ENCODE measurements at places on chromosomes 7 and 10.

DNA sequence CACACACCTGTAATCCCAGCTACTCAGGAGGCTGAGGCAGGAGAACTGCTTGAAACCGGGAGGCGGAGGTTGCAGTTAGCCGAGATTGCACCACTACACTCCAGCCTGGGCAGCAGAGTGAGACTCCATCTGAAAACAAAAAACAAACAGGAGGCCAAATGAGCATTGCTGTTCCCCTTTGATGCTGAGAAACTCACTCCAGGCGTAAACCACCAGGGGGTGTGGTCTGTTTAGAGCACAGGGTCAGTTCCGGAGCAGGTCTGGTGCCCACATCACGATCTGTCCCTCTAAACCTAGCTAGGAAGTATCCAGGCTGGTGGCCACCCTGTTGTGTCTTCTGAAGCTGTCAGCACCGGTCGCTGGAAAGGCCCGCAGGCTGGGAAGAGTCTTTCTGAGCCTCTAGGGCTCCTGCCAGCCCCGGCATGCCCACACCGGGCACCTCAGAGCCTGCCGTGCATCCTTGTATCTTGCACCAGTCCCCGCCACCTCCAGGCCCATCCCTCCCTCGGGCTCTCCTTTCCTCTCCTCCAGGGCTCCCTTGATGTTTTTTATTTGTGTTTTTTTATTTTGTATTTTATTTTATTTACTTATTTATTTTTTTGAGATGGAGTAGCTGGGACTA, 66.3 kb upstream of the SH2B2 start:
- DNase-seq, result no peak

DNA sequence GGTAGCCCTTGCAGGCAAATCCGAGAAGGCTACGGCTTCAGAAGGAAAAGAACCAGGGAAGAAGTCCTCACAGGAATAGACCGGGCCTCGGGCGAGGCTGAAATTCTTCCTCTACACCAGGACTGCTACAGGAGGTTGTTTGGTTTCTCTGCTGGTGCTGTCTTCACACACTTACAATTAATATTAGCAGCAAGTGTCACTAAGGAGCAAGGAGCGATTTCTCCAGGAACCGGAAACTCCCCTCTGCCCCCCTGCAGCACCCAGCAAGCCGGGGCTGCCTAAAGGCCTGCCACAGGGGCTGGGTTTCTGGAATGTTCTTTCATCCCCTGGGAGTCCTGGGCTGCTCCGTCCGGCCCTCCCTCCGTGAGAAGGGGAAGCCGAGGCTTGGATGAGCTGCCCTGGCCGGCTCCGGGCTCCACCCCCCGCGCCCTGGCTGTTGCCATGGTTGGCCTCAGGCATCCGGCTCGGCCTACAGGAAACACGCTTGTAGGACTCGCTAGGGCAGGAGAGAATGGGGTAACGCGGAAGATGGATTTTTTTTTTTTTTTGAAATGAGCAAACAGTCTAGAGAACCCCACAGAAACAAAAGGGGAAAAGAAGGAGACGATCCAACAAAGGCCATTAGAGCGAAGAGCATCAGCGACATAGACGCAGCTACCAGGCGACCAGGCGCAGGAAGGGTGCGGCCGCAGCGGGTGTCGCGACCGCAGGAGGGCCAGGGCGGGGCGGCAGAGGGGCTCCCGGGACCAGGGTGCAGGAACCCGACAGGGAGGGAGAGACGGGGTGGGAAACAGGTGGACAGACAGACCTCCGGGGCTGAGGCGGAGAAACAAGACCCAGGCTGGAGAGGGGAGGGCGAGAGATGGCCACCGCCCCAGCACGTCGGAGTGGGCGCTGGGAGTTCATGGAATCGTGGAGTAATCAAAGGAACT, 33.0 kb downstream of the EN2 start:
- peak; percentile 28 for DNase-seq

DNA sequence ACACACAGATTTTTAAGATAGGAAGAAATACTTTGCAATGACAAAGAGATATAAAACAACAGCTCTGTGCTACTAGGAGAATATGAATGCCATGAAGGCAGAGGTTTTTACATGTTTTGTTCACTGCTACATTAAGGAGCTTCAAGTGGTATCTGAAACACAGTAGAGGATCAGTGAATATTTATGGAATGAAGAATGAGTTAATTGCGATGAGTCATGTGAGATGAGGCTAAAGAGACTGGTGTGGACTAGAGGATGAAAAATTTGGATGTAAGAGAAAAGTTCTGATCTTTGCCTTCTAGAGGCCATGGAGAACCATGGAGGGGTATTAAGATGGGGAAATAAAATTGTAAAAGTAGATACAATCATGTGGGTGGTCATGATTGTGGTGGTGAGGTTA, 434.2 kb downstream of the PHTF2 start:
- DNase-seq, result peak; percentile 56

DNA sequence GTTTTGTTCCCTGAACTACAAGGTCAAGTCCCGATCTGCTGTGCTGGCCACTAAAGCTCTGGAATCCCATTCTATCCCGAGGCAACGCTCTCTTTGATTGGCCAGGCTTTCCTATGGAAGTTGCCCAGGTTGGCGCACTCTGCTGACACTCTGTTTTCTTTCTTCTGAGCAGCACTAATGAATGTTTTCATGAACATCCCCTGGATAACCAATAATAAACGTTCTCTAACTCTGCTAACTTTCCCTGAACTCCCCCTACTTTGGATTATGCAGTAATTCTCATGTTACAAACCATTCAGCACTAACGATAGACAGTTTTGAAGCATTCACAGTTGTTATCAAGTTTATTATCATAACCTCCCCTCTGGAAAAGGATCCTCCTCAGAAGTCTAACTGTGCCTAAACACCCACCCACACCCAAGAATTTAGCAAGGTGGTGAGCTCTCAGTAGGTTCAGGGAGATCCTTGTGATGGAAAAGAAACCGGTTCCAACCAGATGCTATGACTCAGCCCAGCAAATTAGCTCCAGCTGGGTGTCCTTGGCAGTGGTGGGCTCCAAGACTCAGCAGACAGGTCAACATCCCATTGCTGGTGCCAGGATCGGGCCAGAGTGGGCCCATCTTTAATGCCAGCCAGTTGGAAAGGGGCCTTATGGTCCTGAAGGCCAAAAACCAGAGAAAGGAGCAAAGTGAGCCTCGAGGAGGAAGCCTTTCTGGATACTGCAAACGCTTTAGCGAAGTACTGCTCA, 68.4 kb downstream of the CREB3L2 start:
- DNase-seq, result peak; percentile 71

DNA sequence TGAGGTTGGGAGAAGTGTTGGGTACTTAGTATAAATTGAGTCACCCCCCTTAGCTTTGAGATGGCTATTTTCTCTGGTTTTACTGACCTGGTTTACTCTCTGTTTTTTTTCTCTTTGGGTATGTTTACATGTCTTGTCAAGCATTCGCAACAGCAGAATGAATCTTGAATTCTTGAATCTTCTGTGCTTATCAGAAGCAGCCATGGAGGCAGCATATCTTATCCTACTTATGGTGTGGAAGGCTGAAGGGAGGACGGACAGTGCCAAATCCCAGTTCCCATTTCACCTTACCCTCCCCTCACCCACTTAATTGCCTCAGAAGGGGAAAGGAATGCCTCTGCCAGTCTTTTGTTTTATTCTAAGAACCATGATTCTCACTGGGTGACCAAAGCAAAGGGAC, 3.7 kb downstream of the SND1 start:
- DNase-seq, result no peak
